Osteocyte (in vitro differentiated cells): ENCODE measurements at places on chromosomes 1 and 21.

- no peaks in the 10 kb centered on the region for H3K27me3 ChIP-seq
- H3K4me1 ChIP-seq = peaks cover 6% of the 10 kb centered on the region
- DNase-seq = no peak
- no peak overlapping the region for H3K27ac ChIP-seq
- H3K36me3 ChIP-seq = peaks cover 22% of the 10 kb centered on the region
These were observed 51.1 kb downstream of the LRRC8D start for GRCh38 chr1:89871768-89872473.

- no peaks in the 10 kb centered on the region for H3K27me3 ChIP-seq
- peaks cover 67% of the 10 kb centered on the region for H3K4me1 ChIP-seq
- no peaks in the 10 kb centered on the region for H3K36me3 ChIP-seq
- peak; percentile 40 for DNase-seq
- peak overlapping the region; percentile 8 for H3K27ac ChIP-seq
These were observed 100.4 kb downstream of the GALNT2 start for GRCh38 chr1:230167419-230167852.

GRCh38 chr1:225578251-225578977 lies 74.5 kb downstream of the ENAH start:
- peaks cover 6% of the 10 kb centered on the region for H3K36me3 ChIP-seq
- peaks cover 65% of the 10 kb centered on the region for H3K4me1 ChIP-seq
- no peaks in the 10 kb centered on the region for H3K27me3 ChIP-seq

DNA sequence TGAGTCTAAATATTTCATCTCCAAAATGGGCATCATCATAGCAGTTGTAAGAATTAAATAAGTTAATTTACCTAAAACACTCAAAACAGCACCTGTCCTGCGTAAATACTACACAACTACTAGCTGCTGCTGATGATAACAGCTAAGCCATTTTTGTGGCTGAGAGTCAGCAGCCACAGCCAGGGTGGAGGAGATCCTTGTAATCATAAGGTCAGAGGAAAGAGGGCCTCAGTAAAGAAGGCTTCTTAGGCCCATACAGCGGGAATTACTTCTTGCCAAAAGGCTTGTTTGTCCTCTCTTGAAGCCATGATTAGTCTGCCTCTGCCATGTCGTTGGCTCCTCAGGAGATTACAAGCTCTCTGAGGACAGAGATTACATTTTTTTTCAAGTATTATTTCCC lies 245.0 kb downstream of the FGGY start:
- peaks cover 17% of the 10 kb centered on the region for H3K4me1 ChIP-seq
- no peak overlapping the region for H3K27ac ChIP-seq
- H3K4me3 ChIP-seq = no peak overlapping the region
- no peaks in the 10 kb centered on the region for H3K36me3 ChIP-seq
- no peak for DNase-seq

GRCh38 chr1:39753132-39754025 lies 14.7 kb downstream of the PPIE start:
- no peak overlapping the region for H3K4me3 ChIP-seq

- H3K27me3 ChIP-seq = peaks cover 5% of the 10 kb centered on the region
- no peak for DNase-seq
- peaks cover 8% of the 10 kb centered on the region for H3K4me1 ChIP-seq
- H3K36me3 ChIP-seq = peaks cover 4% of the 10 kb centered on the region
- H3K27ac ChIP-seq = no peak overlapping the region
- H3K4me3 ChIP-seq = no peak overlapping the region
These were observed 13.6 kb upstream of the FMO4 start for GRCh38 chr1:171300401-171300800.

GRCh38 chr1:183245357-183245756 lies 59.3 kb downstream of the LAMC2 start:
- DNase-seq = peak; percentile 60
- peaks cover 1% of the 10 kb centered on the region for H3K36me3 ChIP-seq
- H3K27me3 ChIP-seq = no peaks in the 10 kb centered on the region
- H3K4me1 ChIP-seq = peaks cover 48% of the 10 kb centered on the region
- no peak overlapping the region for H3K27ac ChIP-seq

- no peak for DNase-seq
- no peak overlapping the region for H3K4me3 ChIP-seq
- H3K27me3 ChIP-seq = no peaks in the 10 kb centered on the region
- peaks cover 12% of the 10 kb centered on the region for H3K4me1 ChIP-seq
- peaks cover 9% of the 10 kb centered on the region for H3K36me3 ChIP-seq
These were observed 135.6 kb downstream of the ZZZ3 start for GRCh38 chr1:77546890-77547289.

GRCh38 chr1:28516518-28516956 lies 10.7 kb downstream of the RCC1 start:
- H3K4me1 ChIP-seq = peaks cover 33% of the 10 kb centered on the region
- H3K27me3 ChIP-seq = no peaks in the 10 kb centered on the region
- H3K27ac ChIP-seq = peak overlapping the region; percentile 59
- no peak overlapping the region for H3K4me3 ChIP-seq
- DNase-seq = no peak

GRCh38 chr1:26730695-26731094 lies 34.9 kb downstream of the ARID1A start:
- DNase-seq = no peak
- no peaks in the 10 kb centered on the region for H3K27me3 ChIP-seq
- no peak overlapping the region for H3K27ac ChIP-seq
